ENCODE measurements at places on chromosomes 2 and 18.

DNA sequence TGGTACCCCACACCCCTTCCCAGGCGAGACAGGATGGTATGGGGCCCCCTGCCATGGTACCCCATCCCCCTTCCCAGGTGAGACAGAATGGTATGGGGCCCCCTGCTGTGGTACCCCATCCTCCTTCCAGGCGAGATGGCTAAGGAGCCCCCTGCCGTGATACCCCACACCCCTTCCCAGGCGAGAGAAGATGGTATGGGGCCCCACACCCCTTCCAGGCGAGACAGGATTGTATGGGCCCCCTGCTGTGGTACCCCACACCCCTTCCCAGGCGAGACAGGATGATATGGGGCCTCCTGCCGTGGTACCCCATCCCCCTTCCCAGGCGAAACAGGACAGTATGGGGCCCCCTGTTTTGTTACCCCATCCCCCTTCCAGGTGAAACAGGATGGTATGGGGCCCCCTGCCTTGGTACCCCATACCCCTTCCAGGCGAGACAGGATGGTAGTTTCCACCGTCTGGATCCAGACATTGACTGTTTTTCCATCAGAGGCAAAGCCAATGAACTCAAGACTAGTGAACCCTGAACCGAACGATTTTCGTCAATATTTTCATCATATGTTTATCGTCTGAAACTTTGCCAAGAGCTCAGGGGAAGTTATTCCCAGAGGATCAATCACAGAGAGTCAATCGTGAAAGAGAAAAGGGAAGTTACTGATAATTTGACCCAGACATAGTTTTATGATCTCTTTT is 75.0 kb downstream of the MYCN start:
- DNase-seq, result no peak

- DNase-seq, result no peak
These were observed 8.2 kb downstream of the BCL2 start for GRCh38 chr18:63311118-63312018.

DNA sequence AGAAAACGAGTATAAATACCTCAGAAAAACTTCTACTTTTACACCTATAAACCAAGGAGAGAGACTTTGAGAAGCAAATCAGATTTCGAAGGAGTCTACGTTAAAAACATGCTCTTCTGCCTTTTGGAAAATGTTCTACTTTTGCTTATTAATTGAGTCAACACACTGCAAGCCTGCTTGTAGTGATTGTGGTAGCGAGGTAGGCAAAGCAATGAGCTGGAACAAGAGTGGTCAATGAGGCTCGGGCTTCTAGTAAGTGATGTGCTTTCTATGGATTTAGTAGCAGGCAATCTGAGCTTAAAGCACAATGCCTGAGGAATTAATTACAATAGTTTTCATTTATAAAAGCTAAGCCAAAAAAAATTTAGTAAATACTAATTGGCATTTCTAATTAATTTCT is 103.4 kb upstream of the TFCP2L1 start:
- no peak for DNase-seq

DNA sequence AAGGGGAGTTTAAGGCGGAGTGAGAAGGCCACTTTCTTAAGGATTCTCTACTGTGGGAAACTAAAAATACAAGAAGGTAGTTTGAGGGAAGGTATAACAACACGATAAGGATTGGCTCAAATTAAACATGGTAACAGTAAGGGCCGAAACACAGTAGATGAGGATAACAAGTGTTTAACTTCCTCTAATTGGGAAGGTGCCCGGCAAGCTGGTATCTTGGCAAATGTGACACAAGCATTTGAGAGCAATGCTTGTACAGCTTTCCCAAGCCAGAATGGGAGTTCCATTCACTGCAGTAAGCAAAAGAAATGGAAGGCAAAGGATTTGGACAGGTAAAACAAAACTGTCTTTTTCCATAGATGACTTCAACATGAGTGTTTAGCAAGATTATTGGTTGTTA is 19.8 kb downstream of the USP40 start:
- DNase-seq, result no peak

DNA sequence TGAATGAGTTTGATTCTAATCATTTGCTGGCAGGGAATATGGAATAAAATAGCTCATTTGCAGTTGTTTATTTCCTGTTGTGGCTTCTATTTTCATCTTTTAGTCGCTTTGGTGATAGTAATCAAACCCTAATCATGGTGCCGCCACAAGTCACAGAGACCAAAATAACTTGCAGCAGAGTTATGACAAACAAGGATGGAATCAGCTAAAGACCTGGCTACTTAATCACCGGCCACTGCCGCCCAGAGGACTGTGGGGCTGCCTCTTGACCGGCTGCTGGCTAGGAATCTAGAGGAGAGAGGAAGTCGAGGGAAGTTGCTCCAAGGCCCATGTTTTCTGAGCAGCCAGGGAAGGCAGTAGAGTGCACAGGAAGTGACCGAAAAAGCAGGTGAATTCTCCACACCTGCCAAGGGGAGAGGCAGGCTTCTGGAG is 5.1 kb upstream of the SMAD7 start:
- DNase-seq, result no peak

Data from stimulated activated CD8-positive, alpha-beta memory T cell treated with anti-CD3 and anti-CD28 coated beads, Interleukin-4, amount 100 ng/mL, for 1 hour (primary cell).